Stimulated activated CD4-positive, alpha-beta T cell treated with anti-CD3 and anti-CD28 coated beads, Interleukin-1b, Interleukin-23, amount 100 ng/mL, for 1 hour (primary cell): ENCODE measurements at places on chromosomes 6 and 20.

- no peak for DNase-seq
Observed at GRCh38 chr20:6501061-6501460, 266.4 kb upstream of the BMP2 start.

DNA sequence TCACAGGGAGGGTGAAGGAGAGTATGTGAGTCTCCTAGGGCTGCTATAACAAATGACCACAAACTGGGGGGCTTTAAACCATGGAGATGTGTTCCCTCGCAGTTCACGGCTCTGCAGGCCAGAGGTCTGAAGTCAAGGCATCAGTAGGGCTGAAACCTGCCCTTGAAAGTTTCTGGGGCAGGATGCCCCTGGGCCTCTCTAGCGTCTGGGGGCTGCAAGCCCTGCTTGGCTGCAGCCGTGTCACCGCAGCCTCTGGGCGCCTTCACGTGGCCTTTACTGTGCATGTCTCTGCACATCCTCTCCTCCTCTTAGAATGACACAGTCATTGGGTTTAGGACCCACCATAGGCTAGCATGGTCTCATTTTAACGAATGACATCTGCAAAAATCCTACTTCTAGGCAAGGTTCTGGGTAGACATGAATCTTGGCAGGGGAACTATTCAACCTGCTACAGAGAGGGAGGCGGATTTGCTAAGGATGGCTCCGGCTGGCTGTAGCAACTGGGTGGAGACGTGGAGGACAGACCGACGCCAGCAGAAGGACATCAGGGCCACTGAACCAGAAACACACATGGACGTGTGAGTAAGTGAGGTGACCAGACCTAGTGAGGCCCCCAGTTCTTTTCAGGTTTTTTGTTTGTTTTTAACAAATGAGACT lies 58.6 kb downstream of the PHACTR3 start:
- no peak for DNase-seq

- DNase-seq: no peak
Observed at GRCh38 chr6:14664112-14664601, 546.6 kb downstream of the CD83 start.

DNA sequence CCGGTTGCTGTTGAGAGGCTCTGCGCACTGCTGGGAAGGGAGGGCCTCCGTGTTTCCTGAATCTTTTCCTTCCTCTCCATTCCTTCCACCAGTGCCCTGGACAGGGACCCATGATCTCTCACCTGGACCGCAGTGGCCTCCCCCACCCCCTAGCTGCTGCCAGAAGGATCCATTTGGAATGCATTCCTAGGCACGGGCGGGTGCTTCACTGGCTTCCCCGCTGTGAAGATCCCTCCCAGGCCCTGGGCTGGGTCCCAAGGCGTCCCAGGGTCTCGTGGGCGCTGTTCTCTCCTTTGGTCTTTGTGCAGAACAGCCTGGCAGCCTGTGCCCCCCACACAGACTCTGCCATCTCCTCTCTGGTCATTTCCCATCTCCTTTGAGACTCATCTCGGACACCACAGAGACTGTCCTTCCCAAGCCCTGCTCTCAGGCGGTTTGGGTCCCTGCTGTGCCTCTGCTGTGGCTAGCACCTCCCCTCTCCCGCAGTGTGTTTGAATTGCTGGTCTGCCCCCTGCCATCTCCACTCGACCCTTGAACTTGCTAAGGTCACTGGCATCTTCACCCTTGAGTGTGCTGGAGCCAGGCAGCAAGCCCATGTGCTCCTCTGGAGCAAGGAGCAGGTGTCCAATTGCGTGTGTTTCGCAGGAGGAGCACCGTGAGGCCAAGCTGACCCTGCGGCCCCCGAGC lies 59.0 kb downstream of the TCP11 start:
- no peak for DNase-seq

DNA sequence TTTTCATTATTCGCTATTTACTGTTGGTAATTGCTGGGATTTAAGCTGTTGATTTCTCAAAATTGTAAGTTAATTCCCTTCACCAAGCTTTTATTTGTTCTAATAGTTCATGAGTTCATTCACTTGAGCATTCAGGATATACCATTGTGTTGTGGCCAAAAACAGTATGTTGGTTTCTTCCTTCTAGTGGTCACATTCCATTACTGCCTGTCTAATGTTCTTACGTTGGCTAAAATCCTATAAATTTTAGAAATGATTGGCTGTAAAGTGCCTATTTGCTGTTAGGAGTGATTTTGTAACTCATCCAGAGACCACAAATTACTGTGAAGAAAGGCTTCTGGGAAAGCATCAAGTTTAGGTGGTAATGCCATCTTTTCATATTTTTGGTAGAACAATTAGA lies 76.3 kb downstream of the FARS2 start:
- DNase-seq: no peak

- DNase-seq: no peak
Observed at GRCh38 chr6:39729945-39730344, 4.7 kb upstream of the KIF6 start.

- DNase-seq: no peak
Observed at GRCh38 chr6:16414205-16414604, 175.8 kb downstream of the GMPR start.

DNA sequence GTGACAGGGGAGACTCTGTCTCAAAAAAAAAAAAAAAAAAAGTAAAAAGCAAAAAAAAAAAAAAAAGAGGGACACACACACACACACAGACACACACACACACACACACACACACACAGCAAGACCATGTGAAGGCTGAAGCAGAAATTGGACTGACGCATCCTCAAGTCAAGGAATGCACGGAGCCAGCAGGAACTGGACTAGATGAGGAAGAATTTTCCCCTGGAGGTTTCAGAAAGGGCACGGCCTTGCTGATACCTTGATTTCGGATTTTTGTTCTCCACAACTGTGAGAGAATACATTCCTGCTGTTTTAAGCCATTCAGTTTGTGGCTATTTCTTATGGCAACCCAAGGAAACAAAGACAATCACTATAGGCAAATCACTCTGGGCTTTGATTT lies 176.9 kb upstream of the SALL4 start:
- DNase-seq: no peak

DNA sequence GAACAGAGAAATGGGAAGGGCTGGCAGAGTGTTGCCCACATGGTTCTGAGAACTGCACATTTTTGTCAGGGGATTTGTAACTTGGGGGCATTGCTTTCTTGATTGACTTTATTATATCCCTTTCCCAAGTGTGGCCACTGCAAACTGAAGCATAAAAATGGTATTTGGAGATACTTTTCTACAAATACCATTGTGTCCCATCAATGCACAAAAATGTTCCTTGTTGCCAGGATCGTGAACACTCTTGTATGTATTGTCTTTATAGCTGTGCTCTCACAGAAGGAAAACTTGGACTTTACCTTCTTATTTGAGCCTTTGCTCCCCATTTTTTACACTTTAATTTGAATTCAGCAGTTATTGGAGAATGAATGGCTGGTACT lies 57.1 kb upstream of the C20orf144 start:
- DNase-seq: no peak

DNA sequence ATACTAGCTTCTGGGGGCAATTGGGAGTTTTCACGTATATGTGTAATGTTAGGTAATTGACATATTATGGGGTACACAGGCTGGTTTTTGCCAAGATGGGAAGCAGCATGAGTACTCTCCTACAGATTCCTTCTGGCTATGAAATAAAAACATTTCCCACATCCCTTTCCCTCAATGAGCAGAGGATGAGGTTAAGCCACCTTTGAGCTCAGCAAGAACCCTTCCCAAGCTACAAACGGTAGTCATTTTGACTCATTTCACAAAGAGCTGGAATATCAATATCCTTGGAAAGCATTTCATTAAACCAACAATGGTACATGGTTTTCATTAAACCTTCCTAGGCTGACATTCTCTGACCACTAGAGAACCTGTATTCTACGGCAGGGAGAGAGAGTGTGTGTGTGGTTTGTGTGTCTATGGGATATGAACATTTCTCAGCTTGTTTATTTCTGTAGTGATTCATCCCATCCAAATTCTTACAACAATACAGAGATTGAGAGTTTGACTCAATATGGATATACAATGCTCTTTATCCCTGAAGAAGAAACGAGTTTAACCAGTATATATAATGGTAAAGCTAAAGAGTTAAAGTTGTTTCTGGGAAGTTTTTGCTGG lies 119.5 kb downstream of the ARHGAP18 start:
- no peak for DNase-seq

- DNase-seq: no peak
Observed at GRCh38 chr6:158517581-158517980, 42.3 kb upstream of the TMEM181 start.

GRCh38 chr6:122026582-122027369 lies 372.7 kb upstream of the HSF2 start:
- no peak for DNase-seq

DNA sequence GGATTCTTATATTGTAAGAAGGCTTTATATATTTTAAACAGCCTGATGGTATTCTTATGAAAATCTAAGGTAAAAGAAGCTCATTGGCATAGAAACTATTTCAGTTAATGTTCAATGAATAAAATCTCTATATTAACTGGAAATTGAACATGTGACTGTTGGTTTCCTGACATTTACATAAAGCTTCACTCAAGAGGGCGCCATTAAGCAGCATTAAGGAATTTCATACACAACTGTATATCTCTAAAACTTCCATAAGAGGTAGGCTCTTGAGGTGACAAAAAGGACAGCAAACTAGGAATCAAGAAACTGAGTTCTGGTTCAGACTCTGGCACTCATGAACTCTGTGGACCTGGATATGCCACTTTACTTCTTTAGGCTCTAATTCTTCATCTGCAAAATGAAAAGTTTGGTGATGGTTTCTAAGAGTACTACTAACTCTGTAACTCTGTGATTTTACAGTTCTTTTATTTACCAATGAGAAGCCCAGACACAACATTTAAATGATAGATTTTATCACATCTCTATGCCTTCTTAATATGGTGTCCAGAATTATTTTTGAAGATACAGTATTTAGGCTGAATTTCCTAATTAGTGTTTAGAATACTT lies 147.5 kb downstream of the FLRT3 start:
- DNase-seq: no peak

DNA sequence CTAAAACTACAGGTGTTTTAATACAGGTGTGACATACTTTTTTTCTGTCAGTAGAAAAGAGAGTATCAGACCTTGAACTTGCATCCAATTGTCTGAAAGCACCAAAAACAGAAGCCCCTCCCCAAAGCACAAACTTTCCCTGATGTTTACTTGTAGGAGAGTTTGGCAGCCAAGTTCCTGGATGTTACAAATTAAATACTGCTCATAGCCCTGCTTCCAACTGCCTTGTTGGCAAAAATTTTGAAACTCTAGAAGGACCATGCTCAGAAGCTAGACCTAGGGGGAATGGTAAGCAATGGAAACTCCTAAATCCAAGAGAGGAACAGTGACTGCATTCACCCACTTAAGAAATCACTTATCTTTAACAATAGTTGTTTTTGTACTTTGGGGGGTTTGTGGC lies 17.0 kb upstream of the ARG1 start:
- DNase-seq: no peak

- DNase-seq: no peak
Observed at GRCh38 chr6:50145125-50145524, 95.4 kb upstream of the DEFB112 start.

- DNase-seq: no peak
Observed at GRCh38 chr20:47297746-47298145, 58.8 kb downstream of the ZMYND8 start.

DNA sequence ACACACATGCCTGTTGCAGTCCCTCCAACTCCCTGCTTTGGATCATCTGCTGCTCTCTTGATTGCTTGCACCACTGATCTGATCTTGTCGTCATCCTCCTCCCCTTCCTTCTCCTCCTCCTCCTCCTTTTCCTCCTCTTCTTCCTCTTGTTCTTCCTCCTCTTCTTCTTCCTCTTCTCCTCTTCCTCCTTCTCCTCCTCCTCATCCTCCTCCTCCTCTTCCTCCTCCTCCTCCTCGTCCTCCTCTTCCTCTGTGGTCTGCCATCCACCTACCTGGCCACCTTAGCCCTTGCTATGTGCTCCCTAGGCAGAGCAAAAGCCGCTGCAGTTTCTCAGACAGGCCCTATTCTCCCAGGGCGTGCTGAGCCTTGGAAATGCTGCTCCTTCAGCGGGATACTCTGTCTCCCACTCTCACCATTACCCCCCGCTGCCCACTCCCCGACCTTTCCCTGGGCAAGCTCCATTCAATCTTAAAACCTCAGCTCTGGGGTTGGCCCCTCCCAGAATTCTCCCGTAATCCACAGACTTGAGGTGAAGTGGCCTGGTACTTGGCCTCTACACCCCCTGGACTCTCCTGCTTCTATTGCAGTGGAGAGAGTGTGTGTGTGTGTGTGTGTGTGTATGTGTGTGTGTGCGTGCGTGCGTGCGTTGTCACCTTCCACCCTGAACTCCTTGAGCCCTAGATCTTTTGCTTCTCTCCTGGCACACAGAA lies 105.0 kb downstream of the SASH1 start:
- no peak for DNase-seq

DNA sequence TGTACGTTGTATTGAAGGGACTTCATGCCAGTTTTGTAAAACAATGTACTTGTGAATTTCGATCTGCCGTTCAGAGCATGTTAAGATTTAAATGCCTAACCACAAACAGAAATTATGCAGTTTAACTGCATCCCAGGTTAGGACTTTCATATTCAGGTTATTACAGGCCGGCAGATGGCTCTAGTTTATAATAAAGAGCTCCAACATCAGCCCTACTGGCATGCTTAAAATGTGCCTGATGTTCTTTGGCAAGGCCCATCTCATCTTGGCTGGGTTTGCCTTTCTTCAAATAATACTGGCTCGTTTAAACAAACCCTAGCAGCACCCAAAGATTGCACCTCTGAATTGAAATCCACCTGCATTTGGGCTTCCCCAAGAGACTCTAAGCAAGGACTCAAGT lies 169.3 kb upstream of the RIN2 start:
- DNase-seq: no peak

GRCh38 chr6:142542704-142543233 lies 241.0 kb downstream of the ADGRG6 start:
- no peak for DNase-seq

GRCh38 chr20:40939667-40940066 lies 89.0 kb upstream of the TOP1 start:
- no peak for DNase-seq

- no peak for DNase-seq
Observed at GRCh38 chr6:15312500-15312899, 66.6 kb downstream of the JARID2 start.
